ENCODE measurements at places on chromosomes 2 and 18.

DNA sequence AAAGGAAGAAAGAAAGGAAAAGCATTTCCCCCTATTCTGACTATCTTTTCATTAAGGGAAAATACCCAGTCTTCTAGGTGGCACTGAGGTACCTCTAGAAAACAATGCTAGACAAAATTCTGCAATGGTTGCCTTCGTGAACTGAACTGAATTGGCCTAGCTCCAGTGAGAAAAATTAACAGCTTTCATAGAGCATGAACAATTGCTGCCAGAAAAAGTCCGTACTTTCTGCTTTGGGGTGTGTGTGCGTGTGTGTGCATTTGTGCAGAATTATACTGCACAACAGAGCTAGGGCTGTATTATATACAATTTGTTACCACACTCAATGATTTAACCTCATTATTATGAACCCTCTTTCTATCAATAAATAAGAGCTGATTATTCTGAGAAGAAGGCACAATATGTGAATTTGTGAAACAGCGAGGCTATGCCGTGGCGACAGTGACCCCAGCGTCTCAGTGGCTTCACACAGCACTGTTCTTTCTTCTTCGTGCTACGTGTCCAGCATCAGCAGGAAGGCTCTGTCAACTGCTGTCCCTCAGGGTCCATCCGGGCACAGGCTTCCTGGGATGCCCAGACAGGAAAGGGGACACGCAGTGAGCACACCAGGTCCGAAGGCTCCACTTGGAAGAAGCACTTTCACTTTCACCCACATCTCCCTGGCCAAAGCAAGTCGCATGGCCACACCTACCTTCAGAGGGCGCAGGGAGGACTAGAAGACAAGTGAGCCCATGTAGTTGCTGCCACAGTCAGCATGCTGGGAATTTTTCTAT, 47.5 kb downstream of the PTGR3 start:
- DNase-seq = peak; percentile 59

- DNase-seq = no peak
Observed at GRCh38 chr2:235747786-235748091, 253.9 kb downstream of the AGAP1 start.

DNA sequence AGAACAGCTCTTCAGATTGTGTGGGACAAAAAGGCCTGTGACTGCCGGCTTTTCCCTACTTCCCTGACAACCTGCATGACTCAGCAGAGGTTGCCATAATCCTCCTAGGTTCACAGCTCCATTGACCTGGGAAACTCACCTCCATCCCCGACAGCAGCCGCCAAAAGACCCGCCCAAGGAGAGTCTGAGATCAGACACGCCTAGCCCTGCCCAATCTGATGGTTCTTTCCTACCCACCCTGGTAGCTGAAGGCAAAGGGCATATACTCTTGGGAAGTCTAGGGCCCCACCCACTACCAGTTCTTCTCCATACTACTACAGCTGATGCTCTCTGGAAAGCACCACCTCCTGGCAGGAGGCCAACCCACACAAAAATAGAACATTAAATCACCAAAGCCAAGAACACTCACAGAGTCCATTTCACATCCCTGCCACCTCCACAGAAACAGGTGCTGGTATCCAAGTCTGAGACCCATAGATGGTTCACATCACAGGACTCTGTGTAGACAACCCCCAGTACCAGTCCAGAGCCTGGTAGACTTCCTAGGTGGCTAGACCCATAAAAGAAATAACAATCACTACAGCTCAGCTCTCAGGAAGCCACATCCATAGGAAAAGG, 140.6 kb downstream of the NETO1 start:
- no peak for DNase-seq

DNA sequence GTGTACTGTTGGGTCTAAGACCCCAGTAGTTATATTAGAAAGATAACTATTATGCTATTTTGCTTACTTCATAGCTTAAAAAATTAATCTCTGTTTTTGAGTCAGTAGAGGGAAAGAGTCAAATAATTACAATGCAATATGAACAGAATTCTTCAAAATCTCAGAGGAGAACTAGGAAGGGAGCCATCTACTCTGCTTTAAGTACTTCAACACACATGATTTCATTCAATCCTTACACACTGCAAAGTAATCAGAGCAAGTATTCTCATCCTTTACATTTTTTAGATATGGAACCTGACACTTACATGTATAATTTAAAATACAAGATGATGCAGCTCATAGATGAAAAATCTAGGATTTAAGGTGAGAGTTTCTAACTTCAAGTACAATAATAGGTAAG, 27.7 kb downstream of the COL5A2 start:
- DNase-seq = no peak

DNA sequence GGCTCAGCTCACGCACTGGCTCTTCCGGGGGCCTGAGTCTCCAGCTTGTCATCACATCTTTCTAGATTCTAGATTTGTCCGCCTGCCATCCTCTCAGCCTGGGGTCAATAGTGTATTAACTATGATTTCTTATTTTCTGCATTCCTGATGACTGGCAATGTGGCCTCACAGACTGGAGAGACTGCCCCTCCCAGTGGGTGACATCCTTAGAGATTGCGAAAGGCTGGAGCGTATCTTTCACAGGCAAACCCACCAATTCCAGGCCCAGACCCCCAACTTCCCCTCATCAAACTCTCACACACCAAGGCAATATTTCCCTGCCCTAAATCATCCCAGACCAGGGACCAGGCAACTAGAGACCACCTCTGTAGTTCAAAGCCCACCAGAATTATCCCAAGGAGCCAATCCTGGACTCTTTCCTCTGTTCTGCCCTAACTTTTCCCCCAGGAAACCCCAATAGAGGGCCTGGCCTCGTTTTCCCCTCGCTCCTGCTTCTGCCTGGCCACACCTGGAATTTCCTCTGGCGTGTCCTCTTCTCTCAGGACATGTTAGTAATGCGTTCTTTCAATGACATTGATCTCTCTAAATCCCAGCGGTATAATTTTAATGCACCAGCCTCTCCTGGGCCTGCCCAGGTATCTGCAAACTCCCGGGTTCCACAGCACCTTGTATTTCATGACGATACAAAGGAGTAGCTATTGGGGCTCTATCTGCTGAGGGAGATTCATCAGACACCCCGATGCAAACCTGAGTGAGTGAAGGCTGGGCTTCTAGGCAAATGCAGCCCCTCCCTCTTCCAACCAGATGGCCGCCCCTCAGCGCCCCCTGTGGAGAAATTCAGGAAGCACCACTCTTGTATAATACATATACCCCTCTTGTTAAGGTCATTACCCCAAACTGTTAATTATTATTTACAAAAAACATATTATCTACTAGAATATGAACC, 2.4 kb upstream of the KCNF1 start:
- no peak for DNase-seq

DNA sequence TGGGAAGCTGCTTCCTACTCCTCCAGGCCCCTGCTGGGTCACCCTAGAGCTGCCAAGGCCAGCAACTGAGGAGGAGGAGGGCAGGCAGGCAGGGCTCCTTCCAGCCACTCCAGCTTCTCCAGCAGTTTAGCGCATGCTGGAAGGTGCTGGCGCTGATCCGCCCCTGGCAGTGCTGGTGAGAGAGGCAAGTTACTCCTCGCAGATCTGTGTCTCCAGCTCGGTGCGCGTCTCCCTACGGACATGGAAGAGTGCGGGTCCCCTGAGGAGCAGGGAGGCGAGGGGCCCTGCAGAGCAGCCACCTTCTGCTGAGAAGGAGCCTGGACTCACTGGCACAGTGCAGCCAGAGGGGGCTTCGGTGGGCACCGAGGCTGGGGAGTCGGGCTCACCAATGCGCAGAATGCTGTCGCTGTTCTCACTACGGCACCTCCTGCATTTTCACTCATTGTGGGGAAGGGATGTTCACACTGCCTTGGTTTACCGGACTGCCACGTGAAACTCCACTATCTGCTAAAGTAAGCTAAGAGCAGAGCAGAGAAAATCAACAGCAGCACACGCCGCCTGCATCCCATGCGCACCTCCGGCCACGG, 206.0 kb downstream of the HDAC4 start:
- DNase-seq = no peak
